H9 (cell line): ENCODE measurements at places on chromosomes 2 and 18.

DNA sequence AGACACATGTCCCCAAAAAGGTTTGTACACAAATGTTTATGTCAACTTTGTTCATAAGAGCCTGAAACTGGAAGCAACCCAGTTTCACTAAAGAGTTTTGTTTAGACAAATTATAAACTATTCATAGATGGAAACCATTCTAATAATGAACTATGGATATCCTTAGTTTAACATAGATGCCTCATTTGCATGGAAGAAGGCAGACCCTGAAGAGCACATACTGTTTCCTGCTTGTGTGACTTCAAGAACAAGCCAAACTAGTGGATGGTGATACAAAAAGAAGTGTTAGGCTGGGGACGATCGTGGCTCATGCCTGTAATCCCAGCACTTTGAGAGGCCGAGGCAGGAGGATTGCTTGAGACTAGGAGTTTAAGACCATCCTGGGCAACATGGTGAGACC, 48.1 kb downstream of the ACOXL start:
- peaks cover 47% of the 10 kb centered on the region for H3K36me3 ChIP-seq
- H3K4me3 ChIP-seq = no peak overlapping the region
- DNase-seq = no peak
- no peak overlapping the region for H3K27ac ChIP-seq

- no peak overlapping the region for H3K4me3 ChIP-seq
- H3K36me3 ChIP-seq = no peaks in the 10 kb centered on the region
- H3K27ac ChIP-seq = no peak overlapping the region
- no peak for DNase-seq
- no peaks in the 10 kb centered on the region for H3K4me1 ChIP-seq
Observed at GRCh38 chr2:33443274-33443829, 33.1 kb upstream of the RASGRP3 start.

- H3K4me1 ChIP-seq = no peaks in the 10 kb centered on the region
- no peak overlapping the region for H3K27ac ChIP-seq
- H3K27me3 ChIP-seq = no peaks in the 10 kb centered on the region
- no peak overlapping the region for H3K4me3 ChIP-seq
Observed at GRCh38 chr2:190982262-190983034, 31.5 kb downstream of the STAT1 start.

GRCh38 chr2:196697825-196698224, 58.3 kb downstream of the CCDC150 start:
- H3K4me3 ChIP-seq = no peak overlapping the region
- no peaks in the 10 kb centered on the region for H3K4me1 ChIP-seq
- no peak overlapping the region for H3K27ac ChIP-seq
- peaks cover 15% of the 10 kb centered on the region for H3K36me3 ChIP-seq
- no peaks in the 10 kb centered on the region for H3K27me3 ChIP-seq

- peaks cover 3% of the 10 kb centered on the region for H3K36me3 ChIP-seq
- H3K27ac ChIP-seq = no peak overlapping the region
- no peaks in the 10 kb centered on the region for H3K27me3 ChIP-seq
- 0 out of 2 replicates have a peak, but pooled peaks cover 3% of the 10 kb centered on the region for H3K4me1 ChIP-seq
Observed at GRCh38 chr18:9475643-9476591, 604 bp downstream of the RALBP1 start.
